Neural crest cell (in vitro differentiated cells): ENCODE measurements at places on chromosomes 5 and 9. TPM values are rescaled to one million over a fixed set of nuclear protein-coding genes. Genes with fewer than 3 reads are reported as not detected.

DNA sequence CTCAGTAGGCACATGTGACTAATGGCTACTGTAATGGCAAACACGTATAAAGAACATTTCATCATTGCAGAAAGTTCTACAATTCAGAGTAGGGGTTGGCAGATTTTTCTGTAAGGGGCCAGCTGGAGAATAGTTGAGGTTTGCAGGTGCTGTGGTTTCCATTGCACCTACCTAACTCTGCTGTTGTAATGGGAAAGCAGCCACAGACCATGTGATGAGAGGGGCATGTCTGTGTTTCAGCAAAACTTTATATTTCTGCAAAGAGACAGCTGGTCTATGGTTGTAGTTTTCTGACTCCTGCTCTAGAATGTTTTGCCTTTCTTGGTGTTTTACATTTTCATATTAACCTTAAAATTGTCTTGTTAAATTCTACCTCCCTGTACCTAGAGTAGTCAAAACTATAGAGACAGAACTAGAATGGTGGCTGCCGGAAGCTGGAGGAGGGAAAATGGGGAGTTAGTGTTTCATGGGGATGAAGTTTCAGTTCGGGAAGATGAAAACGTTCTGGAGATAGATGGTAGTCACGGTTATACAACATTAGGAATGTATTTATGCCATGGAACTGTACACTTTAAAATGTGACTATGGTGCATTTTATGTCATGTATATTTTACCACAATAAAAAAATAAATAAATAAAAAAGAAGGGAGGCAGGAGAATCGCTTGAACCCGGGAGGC lies 44.3 kb downstream of the NUP214 start:
- DNase-seq = no peak

The DMRT3 gene
- total RNA-seq = not detected in 2 replicates

DNA sequence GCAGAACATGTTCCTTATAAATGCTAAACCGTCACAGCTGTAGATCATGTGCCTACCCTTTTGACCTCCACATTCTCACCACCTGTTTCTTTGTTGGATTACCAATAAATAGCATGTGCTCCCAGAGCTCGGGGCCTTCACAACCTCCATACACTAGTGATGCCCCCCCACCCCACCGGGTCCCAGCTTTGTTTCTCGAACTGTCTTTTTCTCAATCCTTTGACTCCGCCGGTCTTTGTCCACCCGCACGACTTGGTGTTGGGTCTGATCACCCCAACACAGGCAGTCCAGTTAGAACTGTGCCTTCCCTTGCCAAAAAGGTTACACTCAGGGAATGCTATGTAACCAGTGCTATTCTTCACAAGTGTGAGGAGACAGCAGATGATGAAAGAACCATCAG lies 485.9 kb upstream of the C9orf72 start:
- DNase-seq = no peak

- no peak for DNase-seq
Measured at GRCh38 chr5:14272548-14273205, 129.5 kb downstream of the TRIO start.

DNA sequence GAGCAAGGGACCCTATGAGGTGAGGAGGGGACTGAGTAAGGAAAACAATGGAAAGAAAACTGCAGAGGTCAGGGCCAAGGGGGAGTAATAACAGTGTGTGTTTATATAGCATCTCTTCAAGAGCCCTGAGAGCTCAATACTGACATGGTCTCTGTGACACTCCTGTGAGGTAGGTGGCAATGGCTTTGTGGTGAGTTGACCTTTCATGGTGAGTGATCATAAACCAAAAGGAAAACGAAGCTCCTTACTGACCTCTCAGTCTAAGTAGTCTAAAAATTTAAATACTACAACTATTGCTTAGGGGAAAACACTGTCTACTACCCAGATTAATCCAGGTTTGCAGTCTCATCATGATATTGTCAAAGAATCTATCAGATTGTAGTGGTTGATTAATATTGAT lies 130.9 kb downstream of the SNCAIP start:
- DNase-seq = no peak

GRCh38 chr5:37836592-37837413 lies 3.0 kb downstream of the GDNF start:
- DNase-seq = no peak

GRCh38 chr5:123182072-123182471 lies 93.0 kb downstream of the PRDM6 start:
- no peak for DNase-seq

The IL5 gene
- not detected in 2 replicates for total RNA-seq

DNA sequence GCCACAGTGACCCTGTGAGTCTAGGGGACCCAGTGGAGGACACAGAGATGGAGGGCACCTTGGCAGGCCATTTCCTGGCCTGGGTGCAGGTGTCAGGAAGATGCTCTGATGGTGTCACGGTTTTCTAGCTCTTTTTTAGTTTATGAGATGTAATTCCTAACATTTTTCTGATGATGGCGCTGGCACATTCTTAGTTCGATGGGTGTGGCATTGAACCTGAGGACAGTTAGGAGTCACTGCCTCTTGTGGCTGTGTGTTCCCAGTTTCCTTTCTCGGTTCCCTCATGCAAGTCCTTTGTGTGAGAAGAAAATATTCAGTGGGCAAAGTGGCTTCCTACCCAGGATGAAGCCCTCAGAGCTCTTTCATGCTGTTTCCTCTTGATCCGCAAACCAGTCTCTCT lies 129.4 kb upstream of the ICE1 start:
- no peak for DNase-seq

The TMEM174 gene
- not detected in 2 replicates for total RNA-seq

The RASA1 gene
- 36.1 and 36.2 TPM in 2 replicates for total RNA-seq

DNA sequence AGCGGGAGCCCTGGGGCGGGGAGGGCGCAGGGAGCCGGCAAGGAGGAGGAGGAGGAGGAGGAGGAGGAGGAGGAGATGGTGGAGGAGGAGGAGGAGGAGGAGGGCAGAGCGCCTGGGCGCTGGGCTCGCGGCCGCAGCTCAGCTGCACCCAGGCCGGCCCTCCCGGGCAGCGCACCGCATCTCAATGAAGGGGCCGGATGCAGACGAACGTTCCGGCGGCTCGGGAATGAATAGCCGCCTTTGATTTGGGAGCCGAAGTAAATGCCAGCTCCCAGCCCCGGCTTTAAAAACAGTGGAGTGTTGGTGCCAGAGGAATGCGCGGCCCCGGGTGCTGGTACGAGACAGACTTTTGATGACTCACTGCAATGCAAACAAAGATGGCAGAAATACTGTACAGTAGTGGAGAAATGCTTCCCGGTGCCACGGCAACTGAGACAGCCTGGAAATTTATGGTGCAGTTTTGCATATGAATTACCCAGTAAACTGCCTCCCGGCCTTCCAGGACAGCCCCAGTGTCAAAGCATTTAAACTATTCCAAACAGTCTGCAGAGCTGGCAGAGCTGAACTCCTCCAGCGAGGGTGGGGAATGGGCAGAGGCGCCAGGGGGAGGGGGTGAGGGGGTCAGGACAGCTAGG lies 43.1 kb downstream of the NACC2 start:
- DNase-seq = peak; percentile 61

DNA sequence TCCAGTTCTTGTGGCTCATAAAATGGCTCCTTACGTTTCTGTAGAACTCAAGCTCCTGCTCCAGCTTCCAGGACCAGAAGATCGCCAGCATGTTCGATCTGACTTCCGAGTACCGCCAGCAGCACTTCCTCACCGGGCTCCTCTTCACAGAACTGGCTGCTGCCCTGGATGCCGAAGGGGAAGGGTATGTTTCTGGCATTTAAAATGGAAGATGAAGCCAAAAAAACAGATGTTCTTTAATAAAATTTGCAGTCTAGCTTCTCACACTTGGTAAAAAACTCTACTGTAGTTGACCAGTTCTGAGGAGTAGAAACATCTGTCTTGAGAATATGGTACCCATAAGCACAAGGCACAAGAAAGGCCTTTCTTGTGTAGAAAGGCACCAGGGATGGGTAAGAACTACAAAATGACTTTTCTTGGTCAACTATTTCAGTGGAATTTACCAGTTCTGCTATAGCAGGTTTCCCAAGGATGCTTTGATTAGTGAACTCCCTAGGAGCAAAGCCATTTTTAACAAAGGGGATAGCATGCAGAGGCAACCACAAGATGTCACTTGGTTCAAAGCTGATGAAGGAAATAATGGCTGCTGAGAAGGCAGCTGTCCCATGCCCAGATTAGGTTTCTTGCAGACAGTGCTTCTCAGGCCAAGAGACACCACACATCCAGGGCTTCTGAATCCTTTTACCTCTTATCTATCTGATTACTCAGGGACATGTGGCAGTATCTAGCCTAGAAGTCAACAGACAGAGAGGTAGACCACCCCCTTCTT lies 192.4 kb downstream of the DOCK8 start:
- DNase-seq = no peak

GRCh38 chr5:176394096-176394495 lies 5.5 kb downstream of the HIGD2A start:
- no peak for DNase-seq

DNA sequence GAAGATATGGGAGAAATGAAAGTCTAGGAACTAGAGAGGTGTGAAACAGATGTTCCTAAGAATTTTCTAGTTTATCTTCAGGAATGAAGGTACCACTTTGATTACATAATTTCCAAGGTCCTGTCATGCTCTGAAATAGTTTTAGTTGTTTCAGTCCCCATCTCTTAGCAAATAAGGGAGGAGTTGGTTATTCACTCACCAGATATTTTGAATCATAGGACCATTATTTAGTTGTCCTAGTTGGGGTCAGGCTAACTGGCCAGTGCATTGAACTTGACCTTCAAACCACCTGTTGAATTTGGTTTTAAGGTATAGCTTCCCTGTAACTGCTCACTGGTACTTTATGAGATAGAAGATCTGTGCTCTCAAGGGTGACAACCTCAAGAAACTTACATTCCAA lies 53.9 kb upstream of the TNFAIP8 start:
- DNase-seq = no peak

The RIC1 gene
- 21.6 and 22.4 TPM in 2 replicates for total RNA-seq

The SLC27A6 gene
- total RNA-seq = 0.09 TPM in 1 of 2 replicates, not detected in the other

The PCDHGB4 gene
- 4.2 and 5.3 TPM in 2 replicates for total RNA-seq

- no peak for DNase-seq
Measured at GRCh38 chr5:127406326-127407121, 110.9 kb upstream of the PRRC1 start.

The PKD2L2 gene
- total RNA-seq = not detected in 2 replicates

DNA sequence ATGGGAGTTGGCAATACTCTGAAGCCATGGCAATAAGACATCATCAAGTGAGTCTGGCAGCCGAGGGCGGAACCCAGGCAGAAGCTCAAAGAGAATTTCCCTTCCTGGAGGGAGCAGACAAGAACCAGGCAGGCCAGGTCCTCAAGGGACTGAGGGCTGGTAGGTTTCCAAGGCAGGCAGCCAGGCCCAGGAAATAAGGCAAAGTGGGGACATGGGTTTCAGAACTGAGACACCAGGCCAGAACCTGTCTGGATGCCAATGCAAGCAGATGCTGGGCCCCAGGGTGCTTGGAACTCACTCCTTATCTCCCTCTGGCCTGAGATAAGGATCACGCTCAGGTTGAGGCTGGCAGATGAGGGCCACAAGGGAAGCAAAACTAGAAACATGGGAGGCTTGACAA lies 8.9 kb downstream of the TSSK1B start:
- DNase-seq = no peak

DNA sequence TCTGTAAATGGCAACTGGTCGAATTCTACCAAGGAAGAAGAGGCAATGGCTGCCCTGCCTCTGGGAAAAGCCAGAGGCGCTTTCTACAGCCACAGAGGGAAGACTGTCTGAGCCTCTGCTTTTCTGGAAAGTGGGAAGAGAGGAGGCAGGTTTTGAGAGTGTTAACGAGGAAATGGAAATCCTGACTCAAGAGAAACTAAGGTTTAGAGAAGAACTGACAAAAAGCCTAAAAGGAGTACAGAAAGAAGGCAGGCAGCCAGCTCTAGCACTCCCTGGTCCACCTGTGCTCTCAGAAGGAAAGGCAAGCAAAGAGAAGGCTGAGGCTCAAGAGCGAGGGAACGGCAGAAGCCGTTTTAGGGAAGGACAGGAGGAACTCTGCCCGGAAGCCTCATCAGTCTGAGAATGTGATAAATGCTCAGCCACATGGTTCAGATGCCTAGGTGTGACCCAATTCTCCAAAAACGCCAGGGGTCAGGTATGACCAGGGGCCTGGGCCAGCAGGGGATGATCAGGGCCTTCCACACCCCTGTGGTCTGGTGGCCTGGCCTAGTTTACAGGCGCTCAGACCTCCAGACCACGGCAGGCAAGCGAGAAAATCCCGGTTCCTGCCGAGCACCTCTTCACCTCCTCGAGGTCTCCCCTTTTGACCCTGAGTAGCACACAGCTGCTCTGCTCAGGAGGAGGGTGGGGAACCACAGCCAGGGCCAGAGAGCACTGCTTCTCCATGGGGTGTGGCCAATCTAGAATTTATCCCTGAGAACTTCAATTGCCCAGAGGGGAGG lies 79.9 kb upstream of the FBXW11 start:
- no peak for DNase-seq
